AML-193 (cell line): ENCODE measurements at places on chromosomes 1 and 21.

- DNase-seq: no peak
Observed at GRCh38 chr21:18151046-18151445, 93.6 kb upstream of the CHODL start.

- no peak for DNase-seq
Observed at GRCh38 chr21:42799948-42800347, 79.4 kb downstream of the WDR4 start.

DNA sequence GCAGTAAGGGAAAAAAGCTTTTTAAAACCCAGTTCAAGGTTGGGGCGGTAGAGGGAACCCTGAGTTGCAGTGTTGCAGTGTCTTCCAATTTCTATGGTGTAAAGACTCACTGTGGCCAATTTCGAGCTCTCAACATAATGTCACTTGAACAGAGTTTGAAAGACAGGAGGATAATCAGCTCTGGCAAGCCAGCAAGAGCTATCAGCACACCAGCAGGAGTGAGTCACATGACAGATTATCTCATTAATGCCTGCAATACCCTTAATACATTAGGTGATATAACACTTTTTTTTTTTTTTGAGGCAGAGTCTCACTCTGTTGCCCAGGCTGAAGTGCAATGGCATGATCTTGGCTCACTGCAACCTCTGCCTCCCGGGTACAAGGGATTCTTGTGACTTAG, 22.8 kb downstream of the SLC9C2 start:
- DNase-seq: no peak

- no peak for DNase-seq
Observed at GRCh38 chr1:18341291-18342069, 139.2 kb upstream of the KLHDC7A start.

DNA sequence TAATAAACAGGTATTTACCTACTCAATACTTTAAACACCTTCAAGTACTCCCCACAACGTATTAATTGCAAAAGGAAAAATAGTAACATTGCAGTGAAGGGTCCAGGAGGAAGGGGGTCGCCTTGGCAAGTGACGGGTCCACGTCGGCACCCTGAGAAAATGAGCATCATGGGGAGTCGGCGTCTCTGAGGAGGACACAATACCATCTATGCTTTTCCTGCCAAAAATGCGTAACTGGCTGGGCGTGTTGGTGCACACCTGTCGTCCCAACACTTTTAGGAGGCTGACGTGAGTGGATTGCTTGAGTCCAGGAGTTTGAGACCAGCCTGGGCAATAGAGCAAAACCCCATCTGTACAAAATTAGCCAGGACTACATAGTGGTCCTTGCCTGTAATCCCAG, 7.3 kb downstream of the FTCD start:
- no peak for DNase-seq

DNA sequence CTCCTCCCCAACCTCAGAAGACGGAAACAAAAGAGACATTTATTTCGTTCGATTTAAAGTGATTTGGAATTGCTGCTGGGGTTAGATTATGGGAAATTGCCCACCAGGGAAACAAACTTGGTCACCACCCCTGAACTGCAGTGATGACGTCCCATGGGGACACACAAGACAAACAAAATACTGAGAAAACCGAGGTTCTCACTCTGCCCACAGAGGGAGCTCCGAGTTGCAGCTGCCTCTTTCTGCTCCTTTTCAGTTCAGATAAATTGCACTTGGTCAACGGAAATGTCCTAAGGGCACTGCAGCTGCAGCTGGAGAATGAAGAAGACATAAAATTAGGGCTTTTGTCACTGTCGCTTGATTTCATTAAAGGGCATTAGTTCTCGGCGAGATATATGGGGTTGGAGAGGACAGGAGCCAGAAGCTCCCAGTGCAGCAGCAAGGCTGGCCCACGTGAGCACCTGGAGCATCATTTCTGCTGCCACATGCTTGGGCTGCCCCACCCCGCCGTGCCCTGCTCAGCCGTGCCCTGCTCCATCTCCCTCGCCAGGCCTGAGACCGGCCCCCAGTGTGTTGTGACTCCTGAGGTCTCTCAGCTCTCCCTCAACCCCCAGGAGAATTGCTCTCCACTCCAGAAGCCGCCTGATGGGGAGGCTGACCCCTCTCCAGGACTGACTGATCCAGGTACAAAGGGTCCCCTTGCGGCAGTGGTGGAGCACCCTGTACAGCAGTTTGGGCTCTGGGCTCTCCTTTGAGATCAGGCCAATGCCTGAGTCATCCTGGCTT, 231.7 kb upstream of the AJAP1 start:
- no peak for DNase-seq

GRCh38 chr21:20882462-20883407, 115.5 kb upstream of the NCAM2 start:
- DNase-seq: peak; percentile 29

DNA sequence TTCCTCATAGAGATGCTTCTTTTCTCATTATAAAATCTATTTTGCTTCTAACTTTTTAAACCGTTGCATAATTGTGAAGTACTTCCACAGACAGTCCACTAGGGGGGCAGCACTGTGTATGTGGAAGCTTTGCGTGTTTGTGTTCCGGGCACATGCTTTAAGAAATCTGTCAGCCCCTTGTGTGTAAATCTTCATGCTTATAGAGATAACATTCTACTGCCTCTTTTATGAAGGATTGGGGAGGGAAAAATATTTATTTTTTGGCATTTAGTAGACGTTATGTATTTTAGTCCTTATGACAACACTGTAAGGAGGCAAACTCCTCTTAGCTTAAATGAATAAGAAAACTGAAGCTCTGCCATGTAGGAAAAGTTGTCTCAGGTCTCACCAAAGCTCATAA, 157.3 kb upstream of the PTGFR start:
- peak; percentile 31 for DNase-seq

DNA sequence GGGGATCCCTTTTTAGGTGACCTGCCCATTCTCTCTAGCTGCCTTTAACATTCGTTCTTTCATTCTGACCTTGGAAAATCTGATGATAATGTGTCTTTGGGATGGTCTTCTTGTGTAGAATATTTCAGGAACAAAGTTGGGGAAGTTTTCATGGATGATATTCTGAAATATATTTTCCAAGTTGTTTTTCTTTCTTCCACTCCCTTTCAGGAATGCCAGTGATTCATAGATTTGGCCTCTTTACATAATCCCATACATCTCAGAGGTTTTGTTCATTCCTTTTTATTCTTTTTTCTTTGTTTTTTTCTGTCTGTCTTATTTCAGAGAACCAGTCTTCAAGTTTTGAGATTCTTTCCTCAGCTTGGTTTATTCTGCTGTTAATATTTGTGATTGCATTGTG, 13.9 kb upstream of the SCMH1 start:
- no peak for DNase-seq

DNA sequence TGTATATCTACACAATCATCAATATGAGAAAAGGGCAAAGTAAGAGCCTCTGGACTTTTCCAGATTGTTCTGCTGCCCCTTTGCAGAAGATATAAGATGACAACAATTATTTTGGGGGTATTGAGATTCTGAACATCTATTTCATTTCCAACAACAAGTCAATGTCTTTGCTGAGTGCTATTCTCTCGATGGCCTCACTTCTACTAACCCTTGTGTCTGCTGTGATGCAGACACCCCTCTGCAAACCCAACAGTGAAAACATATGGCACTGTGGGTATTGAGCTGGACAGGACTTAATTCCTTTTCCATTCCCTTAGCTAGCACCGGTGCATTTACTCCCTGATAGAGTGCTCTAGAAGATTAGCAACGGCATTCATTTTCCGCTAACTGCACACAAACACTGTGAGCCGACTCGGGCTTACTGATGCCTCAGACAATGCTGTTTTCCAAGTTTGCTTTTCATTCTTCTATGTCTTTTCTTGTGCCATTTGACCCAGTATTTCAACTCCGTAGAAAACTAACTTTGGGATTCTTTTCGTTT, 33.4 kb upstream of the SMYD2 start:
- no peak for DNase-seq

GRCh38 chr1:14141656-14142055, 441.7 kb downstream of the PRDM2 start:
- DNase-seq: no peak

GRCh38 chr1:186435336-186435735, 25.6 kb downstream of the PDC start:
- peak; percentile 34 for DNase-seq

DNA sequence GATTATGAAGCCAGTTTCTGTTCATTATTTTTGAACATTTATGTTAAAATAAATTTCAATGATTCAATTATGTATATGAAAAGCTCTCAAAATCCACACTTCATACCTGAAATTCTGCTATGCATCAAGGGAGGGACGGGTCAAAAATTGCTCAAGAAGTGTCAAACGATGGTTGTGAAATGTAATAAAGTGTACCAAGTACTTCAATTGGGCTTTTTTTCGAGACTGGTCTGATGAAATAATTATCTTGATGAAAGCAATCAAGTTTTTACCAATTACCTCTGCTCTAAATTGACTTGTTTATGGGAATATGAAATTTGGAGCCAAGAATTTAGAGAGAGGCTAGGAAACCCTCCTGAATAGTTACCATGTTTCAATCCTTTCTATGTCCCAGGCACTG, 7.9 kb downstream of the OSCP1 start:
- DNase-seq: no peak

GRCh38 chr1:193747579-193747978, 561.2 kb upstream of the B3GALT2 start:
- no peak for DNase-seq

DNA sequence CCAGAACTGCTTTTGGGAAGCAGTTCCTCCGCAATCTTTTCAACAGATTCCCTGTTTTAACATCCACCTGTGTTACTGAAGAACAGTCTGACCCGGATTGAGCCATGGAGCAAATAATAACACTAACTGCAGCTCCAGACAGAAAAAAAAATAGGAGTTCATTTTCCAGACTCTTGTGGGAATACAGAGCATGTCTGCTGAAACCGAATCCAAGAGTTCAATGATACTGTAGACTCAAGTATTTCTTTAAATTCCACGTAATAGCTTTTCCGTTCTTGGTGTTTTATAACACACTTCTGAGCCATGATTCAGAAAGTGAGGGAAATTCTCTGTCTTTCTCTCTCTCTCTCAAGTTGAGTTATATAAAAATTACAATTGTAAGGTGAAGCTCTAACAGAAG, 60.6 kb downstream of the DDAH1 start:
- DNase-seq: no peak

DNA sequence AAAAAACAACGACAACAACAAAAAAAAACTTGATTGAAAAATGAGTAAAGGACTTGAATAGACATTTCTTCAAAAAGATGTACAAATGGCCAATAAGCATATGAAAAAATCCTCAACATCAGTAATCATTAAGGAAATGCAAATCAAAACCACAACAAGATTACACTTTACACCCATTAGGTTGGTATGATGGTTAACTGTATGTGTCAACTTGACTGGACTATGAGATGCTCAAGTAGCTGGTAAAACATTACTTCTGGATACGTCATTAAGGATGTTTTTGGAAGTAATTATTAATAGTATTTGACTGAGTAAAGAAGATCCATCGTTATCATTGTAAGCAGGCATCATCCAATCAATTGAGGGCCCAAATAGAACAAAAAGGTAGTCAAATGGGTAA, 34.9 kb upstream of the LYPLAL1 start:
- DNase-seq: no peak

DNA sequence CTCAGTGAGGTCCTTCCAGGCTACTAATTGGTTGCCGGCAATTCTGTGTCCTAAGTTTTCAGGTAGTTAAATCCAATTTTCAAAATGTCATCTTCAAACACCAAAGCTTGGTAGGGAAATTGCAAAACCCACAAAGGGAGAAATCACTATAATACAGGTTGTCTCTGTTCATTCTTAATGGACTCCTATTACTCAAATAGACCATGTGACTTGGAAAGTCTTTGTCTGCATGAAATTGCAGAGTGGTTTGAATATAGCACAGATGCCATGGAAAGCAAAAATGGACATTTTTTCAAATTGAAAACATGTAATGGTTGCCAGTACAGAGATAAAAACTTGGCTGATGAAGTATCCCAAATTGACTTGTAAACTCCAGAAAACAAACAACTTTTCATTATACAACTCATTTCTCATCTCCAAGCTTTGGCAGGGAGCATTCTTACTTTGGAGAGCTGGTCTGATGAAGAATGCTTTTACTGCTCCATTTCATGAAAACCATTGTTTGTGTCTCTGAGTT, 169.5 kb upstream of the PKN2 start:
- DNase-seq: no peak
